ENCODE measurements at places on chromosomes 4 and X.
A peak's percentile ranks its signal among the peaks of the same experiment; 100 is the strongest.

- no peak for DNase-seq
Observed at GRCh38 chrX:119228512-119229252, 7.4 kb upstream of the PGRMC1 start.

GRCh38 chr4:102734116-102734515 is 26.7 kb downstream of the MANBA start:
- no peak for DNase-seq

DNA sequence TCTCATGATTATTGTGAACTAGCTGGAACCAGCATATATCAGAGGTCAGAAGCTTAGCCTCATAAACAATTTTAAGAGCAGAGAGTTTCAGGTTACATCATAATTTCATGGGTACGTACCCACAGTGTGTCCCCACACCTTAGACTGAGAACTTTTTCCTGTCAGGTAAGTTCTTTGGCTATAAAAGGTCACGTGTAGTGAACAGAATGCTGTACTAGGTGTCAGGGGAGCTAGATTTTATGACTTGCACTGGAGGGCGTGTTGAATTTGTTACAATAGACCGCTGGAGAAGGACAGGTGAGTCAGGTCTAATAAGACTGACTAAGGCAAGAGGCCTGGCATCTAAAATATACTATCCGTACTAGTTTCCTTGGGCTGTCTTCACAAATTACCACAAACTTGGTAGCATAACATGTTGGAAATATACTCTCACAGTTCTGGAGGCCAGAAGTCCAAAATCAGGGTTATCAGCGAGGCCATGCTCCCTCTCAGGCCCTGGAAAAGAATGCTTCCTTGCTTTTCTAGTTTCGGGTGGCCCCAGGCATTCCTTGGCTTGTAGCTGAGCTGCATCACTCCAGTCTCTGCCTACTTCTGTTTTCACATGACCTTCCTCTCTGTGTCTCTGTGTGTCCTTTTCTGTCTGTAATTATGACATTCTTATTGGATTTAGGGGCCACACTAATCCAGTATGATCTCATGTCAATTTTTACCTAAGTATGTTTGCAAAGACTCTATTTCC is 512.0 kb upstream of the NR3C2 start:
- no peak for DNase-seq

DNA sequence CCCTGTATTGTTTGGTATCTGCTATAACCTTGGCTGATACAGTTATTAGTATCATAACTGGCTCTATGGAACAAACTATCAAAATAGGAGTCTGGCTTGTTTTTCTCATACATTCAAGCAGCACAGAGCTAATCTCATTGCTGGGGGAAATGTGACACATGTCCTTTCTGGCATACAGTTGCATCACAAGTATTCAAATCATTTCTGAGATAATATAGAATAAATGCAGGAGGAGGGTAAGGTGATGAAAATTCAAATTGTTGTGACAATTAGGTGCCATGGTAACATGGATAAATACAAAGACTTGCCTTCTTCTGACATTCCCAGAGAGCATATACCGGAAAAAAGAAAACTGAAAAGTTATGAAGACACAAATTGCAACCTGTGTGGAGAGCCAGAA is 2706.8 kb downstream of the ARAP2 start:
- DNase-seq: no peak

GRCh38 chr4:142752202-142752786 is 93.8 kb downstream of the INPP4B start:
- no peak for DNase-seq

DNA sequence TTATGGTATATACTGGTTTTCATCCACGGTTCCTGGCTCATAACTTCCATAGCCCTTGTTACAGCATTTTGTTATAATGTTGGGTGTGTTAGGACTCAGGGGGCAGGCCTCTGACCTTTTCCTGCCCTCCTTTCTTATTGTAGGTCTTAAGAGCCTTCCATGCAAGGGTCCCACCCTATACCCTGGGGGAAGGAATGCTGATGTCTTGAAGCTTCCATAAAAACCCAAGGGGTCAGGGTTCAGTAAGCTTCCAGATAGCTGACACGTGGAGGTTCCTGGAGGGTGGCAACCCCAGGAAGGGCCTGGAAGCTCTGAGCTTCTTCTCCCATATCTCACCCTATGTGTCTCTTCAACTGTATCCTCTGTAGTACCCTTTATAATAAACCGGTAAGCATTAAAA is 29.6 kb downstream of the ATP11C start:
- no peak for DNase-seq

DNA sequence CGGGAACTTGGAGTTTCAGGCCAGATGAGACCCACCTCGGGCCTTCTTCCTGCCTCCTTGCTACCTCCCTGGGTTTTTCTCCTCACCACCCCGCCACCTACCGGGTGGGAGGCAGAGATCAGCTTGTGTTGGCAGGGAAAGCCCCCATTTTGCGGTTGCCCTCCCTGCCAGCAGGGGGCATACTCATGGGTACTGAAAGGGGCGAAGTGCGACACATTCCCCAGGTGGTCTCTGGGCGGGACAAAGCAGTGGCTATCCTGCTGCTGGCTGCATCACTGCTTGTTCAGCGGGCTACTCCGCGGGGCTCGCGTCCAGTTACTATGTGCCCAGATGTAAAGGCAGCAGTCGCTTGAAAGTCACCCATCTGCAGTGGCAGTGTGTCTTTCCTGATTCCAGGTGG is 330.3 kb downstream of the PDHA2 start:
- no peak for DNase-seq

DNA sequence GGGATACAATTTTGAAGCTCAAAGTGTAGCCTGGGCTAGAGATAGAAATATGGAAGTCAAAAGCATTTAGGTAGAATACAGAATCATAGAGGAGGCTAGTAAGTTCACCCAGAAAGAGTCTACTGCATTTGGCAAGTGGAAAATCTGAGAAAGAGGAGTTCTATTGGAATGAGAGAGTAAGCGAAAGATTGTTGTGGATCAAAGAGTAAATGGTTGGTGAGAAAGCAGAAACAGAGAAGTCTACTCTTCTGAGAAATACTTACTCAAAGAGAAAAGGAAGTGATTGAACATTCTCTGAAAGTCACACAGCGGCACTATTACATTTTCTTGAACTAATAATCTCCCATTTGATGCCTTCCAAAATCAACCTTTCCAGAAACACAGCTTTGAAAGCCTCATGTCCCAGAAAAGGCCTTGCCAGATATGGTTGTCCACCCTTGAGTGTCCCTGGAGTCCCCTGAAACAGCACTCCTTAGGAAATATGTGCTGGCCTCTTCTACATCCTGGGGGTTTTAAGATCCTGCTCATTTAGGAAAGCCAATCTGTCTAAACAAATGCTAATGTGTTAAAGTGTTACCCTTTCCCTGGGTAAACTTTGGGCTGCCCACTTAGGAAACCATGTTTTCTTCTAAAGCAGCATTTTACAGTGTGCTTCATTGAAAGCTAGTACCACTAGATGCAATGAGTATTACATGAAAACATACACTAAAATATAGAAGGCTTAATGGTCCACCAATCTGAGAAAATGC is 132.6 kb downstream of the INPP4B start:
- no peak for DNase-seq

- no peak for DNase-seq
Observed at GRCh38 chr4:7307394-7308099, 115.2 kb downstream of the SORCS2 start.

GRCh38 chrX:47502316-47503125 is 19.5 kb upstream of the ZNF41 start:
- peak; percentile 13 for DNase-seq

- DNase-seq: no peak
Observed at GRCh38 chr4:7786040-7786439, 153.6 kb downstream of the AFAP1 start.

- DNase-seq: no peak
Observed at GRCh38 chr4:120554086-120554485, 368.4 kb downstream of the PRDM5 start.

DNA sequence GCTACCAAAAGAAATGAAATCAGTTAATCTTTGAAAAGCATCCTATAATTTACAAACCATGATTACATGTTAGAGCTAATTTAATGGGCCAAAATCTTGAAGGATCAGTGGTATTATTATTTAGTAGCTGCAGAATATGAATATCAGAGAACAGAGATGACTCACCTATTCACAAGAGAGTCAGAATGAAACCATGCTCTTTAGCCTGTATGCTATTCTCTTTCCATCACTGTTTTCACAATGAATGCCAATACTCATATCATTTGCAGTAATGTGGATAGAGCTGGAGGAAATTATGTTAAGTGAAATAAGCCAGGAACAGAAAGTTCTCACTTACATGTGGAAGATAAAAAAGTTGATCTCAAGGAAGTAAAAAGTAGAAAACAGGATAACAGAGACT is 414.1 kb downstream of the CENPC start:
- no peak for DNase-seq

- DNase-seq: no peak
Observed at GRCh38 chr4:86657910-86658309, 63.8 kb downstream of the PTPN13 start.

GRCh38 chrX:44105228-44105913 is 132.2 kb upstream of the NDP start:
- DNase-seq: no peak

GRCh38 chr4:52260514-52261210 is 209.6 kb downstream of the SPATA18 start:
- no peak for DNase-seq

GRCh38 chr4:168514249-168514852 is 17.5 kb downstream of the PALLD start:
- no peak for DNase-seq

- no peak for DNase-seq
Observed at GRCh38 chrX:56107320-56107719, 124.8 kb upstream of the KLF8 start.

DNA sequence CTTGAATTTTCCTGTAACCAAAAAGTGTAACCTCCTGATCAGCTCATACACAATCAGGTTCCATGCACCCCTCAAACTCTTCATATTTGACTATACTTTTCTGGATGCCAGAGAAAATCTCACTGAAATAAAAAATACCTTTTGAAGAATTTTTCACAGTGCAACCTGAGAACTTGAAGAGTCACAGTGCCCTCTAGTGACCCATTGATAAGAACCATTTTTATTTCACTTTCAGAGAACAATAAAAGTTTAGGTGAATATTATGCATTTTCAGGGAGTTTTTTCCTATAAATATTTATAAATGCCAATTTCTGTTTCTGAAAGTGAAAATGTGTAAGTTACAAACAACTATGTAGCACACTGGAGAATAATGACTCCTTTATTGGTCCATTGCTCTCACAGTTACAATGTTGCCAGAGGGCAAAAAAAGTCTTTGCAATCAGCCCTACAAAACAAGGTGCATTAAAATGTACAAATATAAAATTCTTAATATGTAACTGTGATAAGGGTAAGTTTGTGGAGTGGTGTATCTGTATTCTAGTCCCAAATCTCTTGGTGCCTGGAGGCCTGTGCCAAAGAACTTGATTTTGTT is 153.6 kb upstream of the INTU start:
- DNase-seq: no peak

- DNase-seq: no peak
Observed at GRCh38 chr4:8893624-8894423, 22.2 kb upstream of the HMX1 start.

GRCh38 chr4:120084327-120084726 is 17.7 kb upstream of the MAD2L1 start:
- no peak for DNase-seq

- DNase-seq: no peak
Observed at GRCh38 chr4:16271411-16271810, 45.1 kb upstream of the TAPT1 start.

GRCh38 chr4:18980516-18981233 is 959.1 kb upstream of the LCORL start:
- DNase-seq: no peak

GRCh38 chr4:9989918-9990635 is 31.2 kb downstream of the SLC2A9 start:
- DNase-seq: no peak

GRCh38 chrX:103442536-103442901 is 66.2 kb downstream of the BEX3 start:
- no peak for DNase-seq

DNA sequence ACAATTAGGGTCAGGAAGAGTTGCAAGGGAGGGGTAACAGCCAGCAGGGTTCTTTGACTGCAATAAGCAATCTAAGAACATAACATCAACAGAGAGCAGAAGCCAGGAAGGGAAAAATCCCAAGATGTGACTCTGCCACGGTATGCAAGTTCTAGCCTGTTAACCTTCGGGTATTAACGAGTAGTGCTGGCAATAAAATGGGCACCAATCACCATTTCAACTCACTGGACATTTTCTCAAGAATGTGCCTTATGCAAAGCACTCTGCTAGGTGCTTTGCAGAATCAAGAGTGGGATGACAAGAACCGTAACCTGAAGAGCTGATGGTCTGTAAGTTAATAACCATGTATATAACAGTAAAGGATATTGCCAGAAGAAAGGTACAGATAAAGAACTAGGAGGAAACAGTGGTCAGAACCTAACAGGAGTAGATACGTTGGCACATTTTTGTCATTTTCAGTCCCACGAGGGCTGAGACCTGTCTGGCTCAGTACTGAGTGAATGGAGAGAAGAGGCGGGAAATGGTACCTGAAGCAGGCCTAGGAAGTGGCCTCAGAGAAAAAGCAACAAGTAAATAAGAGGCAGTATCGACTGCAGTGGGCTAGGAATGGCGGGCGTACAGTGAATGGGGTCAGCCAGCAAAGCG is 2.7 kb downstream of the ELOVL6 start:
- DNase-seq: no peak

DNA sequence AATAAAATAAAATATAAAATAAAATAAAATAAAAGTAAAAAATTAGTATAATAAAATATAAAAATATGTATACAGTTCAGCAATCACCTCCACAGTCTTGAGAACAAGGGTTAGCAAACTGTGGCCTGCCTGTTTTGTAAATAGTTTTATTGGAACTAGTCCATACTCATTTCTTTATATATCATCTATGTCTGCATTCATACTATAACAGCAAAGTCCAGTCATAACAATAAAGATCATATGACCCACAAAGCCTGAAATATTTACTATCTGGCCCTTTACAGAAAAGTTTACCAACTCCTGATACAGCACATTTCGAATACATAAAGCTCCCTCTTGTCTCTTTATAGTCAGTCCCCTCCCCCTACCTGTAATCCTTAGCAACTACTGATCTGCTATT is 111.9 kb downstream of the SLC10A6 start:
- no peak for DNase-seq

DNA sequence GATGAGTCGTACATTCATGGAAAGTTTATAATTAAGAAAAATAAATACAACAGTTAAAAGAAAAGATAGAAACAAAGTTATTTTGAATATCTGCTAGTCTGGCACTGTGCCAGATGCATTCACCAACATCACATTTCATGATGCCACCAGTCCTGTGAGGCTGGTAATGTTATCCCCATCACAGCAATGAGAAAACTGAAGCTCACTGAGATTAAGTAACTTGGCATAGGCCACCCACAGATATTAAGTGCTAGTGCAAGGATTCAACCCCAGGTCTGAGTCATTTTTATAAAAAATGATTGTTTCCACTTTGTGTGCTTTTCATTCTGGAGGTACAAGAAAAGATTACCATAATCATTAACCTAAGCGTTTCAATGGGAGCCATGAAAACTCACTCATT is 65.0 kb upstream of the IL15 start:
- no peak for DNase-seq

- no peak for DNase-seq
Observed at GRCh38 chrX:41441934-41442823, 5.0 kb upstream of the NYX start.

- DNase-seq: no peak
Observed at GRCh38 chr4:7342223-7343080, 92.3 kb downstream of the PSAPL1 start.

All from NCI-H2081 treated with DMSO at 0.1 percent for 48 hours (cell line).